ENCODE measurements at places on chromosomes 5 and 9.

DNA sequence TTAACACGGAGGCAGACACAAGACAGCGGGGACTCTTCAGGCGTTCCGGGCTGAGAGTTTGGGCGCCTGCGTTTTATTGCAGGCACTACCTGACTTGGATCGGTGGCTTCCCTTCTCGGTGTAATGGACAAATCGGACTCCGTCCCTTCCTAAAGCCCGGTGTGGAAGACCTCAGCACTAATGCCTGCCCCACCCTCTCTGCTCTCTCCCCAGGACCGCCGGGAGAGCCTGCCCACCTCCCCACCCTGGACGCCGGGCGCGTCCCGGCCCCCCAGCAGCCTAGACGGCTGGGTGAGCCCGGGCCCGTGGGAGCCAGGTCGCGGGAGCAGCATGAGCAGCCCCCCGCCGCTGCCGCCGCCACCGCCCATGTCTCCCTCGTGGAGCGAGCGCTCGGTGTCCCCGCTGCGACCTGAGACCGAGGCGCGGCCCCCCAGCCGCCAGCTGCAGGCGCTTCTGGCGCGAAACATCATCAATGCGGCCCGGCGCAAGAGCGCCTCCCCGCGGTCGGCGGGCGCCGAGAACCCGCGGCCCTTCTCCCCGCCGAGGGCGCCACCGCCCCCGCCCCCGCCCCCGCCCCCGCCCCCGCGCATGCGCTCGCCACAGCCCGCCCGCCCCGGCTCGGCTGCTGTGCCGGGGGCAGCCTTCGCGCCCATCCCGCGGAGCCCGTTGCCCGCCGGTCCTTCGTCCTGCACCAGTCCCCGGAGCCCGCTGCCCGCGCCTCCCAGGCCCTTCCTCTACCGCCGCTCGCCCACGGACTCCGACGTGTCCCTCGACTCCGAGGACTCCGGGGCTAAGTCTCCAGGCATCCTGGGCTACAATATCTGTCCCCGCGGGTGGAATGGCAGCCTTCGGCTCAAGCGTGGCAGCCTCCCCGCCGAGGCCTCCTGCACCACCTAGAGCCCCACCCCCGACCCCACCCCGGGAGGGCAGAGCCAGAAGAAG, 4.6 kb upstream of the MYOZ3 start:
- no peak for DNase-seq
- peak overlapping the region; percentile 46 for H3K4me3 ChIP-seq
- no peaks in the 10 kb centered on the region for H3K36me3 ChIP-seq
- peaks cover 28% of the 10 kb centered on the region for H3K4me1 ChIP-seq
- H3K27me3 ChIP-seq: peaks cover 7% of the 10 kb centered on the region

GRCh38 chr9:13163946-13164345, 115.5 kb downstream of the MPDZ start:
- peaks cover 3% of the 10 kb centered on the region for H3K36me3 ChIP-seq
- no peaks in the 10 kb centered on the region for H3K4me1 ChIP-seq
- no peak overlapping the region for H3K27ac ChIP-seq
- H3K27me3 ChIP-seq: no peaks in the 10 kb centered on the region
- no peak overlapping the region for H3K4me3 ChIP-seq

- H3K4me3 ChIP-seq: no peak overlapping the region
- no peaks in the 10 kb centered on the region for H3K36me3 ChIP-seq
- no peak overlapping the region for H3K27ac ChIP-seq
- H3K27me3 ChIP-seq: no peaks in the 10 kb centered on the region
Measured at GRCh38 chr5:106584268-106584667, 1086.5 kb downstream of the EFNA5 start.

- H3K27me3 ChIP-seq: no peaks in the 10 kb centered on the region
- no peak overlapping the region for H3K27ac ChIP-seq
- no peak overlapping the region for H3K4me3 ChIP-seq
- H3K36me3 ChIP-seq: peaks cover 2% of the 10 kb centered on the region
- peaks cover 16% of the 10 kb centered on the region for H3K4me1 ChIP-seq
Measured at GRCh38 chr9:133108794-133109641, 12.0 kb downstream of the RALGDS start.

DNA sequence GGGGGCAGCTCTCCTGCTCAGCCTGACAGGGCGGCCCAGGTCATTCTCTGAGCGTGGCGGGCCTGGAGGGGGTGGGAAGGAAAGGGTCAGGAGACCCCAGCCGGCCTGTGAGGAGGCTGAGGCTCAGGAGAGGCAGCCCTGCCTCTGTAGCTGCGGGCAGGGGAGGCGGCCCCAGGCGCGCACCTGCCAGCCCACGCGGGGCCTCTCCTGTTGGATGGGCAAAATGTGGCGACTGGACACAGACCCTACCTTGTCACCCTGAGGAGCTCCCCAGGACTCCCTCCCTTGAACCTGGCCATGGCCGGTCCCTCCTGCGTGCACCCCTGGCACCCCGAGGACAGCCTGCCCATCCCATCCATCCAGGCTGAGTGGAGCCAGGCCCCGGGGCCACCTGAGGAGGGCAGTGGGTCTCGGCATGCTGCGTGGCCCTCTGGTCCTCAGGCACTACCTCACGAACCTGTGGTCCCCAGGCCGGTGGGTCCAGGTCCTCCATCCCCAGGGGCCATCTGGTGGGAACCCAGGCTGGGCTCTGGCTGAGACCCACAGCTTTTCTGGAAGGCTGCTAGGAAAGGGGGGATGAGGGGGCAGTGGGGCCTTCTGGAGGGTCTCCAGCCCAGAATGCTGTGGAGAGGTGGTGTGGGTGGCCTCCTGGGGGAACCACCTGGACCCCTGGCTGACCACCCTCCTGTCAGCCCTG, 15.1 kb upstream of the NRARP start:
- no peak overlapping the region for H3K4me3 ChIP-seq
- H3K27me3 ChIP-seq: no peaks in the 10 kb centered on the region
- no peak for DNase-seq
- peaks cover 7% of the 10 kb centered on the region for H3K4me1 ChIP-seq
- H3K36me3 ChIP-seq: no peaks in the 10 kb centered on the region

Measured in astrocyte (in vitro differentiated cells and primary cell).